Fibroblast of skin of abdomen (primary cell): ENCODE measurements at places on chromosomes 4 and X.
A peak's percentile ranks its signal among the peaks of the same experiment; 100 is the strongest.

GRCh38 chr4:188627892-188628291 is 488.7 kb downstream of the TRIML1 start:
- DNase-seq = no peak

- peak; percentile 50 for DNase-seq
Measured at GRCh38 chrX:115639334-115639880, 78.4 kb downstream of the PLS3 start.

DNA sequence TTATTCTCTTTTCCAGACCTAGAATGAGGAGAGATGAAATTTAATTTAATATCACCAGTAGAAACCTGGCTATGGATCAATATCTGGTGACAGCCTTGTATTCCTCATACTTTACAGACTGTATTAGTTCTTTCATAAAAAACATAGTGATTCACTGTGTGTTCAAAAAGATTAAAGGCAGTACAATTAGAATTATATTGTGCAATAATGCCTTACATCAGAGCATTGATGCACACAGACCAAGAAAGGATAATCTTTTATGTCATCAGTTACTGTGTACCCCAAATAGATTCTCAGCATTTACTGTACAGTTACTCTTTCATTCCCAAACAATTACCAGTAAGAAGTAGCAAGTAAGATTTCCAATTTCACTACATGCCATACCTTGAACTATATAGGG is 260.5 kb upstream of the ANXA10 start:
- DNase-seq = no peak

- no peak for DNase-seq
Measured at GRCh38 chr4:41534404-41534803, 3.6 kb upstream of the LIMCH1 start.

DNA sequence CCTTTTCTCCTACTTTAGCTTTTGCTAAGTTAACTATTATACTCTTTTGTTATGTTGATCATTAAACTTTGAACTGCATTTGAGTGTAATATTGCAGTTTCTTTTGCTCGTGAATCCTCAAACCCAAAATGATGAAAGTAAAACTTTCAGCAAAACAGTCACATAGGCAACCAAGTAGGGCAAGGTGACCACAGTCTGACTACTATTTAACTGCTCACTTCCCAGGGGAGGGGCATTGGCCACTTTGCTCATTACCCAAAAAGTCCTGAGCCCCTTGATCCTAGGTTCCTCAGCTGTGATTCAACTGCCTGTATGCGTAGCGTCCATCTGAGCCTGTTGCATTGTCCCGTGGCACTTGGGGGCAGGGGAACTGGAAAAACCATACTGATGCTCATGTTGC is 17.0 kb downstream of the RBMX2 start:
- DNase-seq = no peak

DNA sequence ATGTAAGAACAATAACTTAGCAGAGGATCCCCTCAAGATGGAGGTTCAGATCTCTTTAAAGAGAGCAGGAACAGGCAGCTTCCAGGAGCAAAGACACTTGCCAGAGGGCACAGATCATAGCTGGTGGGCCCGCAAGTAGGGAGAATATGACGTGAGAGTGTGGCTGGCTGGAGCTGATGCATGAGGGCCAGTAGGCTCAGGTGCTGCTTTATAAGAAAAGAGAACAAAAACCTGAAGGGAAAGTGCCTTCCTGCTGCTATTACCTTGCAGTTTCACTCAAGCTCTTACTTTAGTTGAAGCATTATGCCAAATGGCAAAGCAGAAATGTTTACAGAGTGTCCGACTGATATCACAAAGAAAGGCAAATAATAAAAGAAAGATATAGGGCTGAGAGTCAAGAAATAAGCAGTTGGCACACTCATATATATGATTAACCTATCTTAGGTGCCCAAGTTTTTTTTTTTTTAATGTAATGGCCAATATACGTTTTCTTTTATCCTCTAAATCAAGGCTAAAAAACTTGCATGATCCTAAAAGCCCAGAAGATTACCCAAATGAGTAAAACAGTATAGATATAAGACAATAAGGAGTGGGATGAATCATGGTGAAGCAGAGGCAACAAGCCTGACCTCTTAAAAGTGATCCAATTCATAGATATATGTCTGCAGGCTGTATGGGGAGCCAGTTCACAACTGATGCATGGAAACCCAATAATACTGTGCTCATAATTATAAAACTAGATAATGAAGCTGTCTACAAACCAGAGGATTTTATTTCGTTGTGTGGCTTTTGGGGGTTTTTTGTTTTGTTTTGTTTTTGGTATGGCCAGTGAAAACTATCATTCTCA is 12.6 kb downstream of the NR0B1 start:
- no peak for DNase-seq

GRCh38 chr4:53730031-53730805 is 138.9 kb upstream of the LNX1 start:
- DNase-seq = no peak

GRCh38 chr4:81378386-81378785 is 93.3 kb downstream of the RASGEF1B start:
- peak; percentile 31 for DNase-seq

DNA sequence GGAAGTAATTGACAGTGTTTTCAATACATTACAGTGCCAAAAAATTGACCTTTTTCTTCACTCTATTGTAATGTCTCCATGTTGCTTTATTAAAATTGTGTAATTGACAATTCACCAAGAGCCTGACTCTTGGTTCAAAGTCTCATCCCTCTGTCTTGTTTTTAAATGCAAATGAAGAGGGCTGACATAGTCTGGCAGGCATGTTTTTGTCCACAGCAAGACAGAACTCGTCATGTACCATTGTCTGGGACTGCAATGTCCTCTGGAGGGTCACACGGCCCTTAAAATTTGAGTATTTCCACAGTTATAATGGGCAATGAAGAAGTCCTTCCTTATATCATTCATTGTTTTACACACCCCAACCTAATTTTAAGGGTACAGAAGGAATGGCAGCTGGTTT is 38.0 kb upstream of the FBXW7 start:
- no peak for DNase-seq

DNA sequence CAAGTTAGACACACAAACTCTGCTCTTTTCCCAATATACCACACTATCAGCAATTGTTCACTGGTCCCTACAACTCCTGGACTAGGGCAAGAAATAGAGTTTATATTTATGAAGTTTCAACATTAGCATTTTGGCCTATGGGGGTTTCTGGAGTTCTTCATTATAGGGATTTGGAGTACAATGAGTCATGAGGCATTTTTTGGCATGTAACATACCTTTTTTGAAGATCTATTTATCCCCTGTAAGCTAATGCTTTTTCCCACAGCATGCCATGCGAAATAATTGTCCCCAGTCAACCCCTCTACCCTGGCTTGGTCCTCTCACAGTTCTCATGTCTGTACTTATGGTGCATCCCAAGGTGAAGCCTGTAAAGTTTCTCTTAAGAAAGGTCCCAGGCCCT is 36.7 kb upstream of the EDA2R start:
- DNase-seq = peak; percentile 7

DNA sequence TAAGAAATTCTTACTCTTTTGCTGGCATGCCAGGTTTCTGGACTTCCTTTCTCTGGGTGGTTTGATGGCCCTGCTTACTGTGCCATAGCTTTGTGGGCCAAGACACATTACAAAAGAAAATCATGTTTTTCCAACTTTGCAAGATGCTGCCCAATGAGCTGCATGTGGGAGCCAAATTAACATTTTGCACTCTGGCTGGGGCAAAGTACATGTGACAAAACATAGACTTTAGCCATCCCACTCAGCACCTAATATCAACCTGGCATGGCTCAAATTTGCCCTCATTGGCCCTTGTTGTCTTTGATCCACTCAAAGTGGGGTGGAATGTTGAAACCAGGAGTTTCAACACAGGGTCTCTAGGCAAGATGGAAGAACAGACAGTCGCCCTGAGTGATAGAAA is 40.0 kb upstream of the DYNLT3 start:
- no peak for DNase-seq

DNA sequence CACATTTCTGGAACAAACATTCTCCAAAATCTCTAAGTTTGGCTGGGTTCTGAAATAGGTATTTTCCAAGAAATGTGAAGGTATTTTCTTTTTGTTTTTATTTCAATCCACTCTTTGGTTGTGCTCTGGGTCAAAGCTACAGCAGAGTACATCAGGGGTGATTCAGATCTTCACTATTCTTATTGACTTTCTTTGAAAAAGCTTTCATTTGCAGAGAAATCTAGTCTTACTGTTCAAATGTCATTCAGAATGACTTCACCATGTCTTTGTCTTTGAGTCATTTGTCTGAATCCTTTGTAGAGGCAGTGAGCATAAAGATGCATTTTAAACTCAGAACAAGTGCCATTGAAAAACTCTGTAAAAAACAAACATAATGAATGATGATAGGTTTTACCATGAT is 547.2 kb upstream of the ADGRL3 start:
- DNase-seq = no peak

DNA sequence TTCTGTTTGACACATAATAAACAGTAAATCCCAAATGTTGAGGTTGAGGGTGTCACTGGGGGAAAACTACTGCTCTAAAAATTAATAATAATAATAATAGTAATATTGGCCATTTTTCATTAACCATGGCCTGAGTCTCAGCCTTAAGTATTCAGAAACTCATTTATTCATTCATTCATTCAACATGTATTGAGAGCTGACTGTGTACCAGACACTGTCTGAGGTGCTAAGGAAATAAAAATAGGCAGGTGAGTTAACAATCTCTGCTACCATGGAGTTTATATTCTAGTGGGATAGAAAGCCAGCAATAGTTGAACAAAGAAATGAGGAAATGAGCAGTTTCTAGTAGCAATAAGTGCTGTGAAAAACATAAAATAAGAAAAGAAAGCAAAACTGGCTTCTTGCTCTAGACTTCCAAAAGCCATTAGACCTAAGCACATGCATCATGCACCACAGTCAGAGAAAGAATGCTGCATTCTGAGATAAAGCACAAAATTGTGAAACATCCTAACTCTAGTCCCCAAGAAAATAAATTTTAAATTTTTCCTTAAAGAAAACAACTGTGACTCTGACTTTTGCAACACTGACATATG is 278.7 kb downstream of the RCHY1 start:
- DNase-seq = no peak

GRCh38 chr4:98677799-98678198 is 19.4 kb upstream of the TSPAN5 start:
- DNase-seq = no peak

- peak; percentile 29 for DNase-seq
Measured at GRCh38 chrX:107226757-107227156, 20.3 kb downstream of the DNAAF6 start.

DNA sequence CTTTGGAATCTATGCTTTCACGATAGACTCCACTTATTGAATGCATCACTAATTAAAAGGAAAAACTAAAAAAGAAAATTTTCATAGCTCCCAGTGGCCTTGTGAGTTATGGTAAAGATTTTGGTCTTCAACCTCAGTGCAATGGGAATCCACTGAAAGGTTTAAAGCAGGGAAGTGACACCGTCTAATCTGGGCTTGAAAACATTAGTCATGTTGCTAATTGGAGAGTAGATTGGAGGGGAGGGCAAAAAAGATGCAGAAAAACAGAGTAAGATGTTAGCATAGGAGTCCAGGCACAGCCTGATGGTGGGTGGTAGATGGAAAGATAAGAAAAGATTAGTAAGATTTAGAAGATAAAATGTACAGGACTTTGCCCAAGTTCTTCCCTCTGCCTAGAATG is 633.1 kb upstream of the FTHL17 start:
- no peak for DNase-seq

GRCh38 chr4:119858176-119858575 is 208.5 kb downstream of the MAD2L1 start:
- no peak for DNase-seq

GRCh38 chr4:97334348-97334747 is 808.9 kb downstream of the STPG2 start:
- no peak for DNase-seq

DNA sequence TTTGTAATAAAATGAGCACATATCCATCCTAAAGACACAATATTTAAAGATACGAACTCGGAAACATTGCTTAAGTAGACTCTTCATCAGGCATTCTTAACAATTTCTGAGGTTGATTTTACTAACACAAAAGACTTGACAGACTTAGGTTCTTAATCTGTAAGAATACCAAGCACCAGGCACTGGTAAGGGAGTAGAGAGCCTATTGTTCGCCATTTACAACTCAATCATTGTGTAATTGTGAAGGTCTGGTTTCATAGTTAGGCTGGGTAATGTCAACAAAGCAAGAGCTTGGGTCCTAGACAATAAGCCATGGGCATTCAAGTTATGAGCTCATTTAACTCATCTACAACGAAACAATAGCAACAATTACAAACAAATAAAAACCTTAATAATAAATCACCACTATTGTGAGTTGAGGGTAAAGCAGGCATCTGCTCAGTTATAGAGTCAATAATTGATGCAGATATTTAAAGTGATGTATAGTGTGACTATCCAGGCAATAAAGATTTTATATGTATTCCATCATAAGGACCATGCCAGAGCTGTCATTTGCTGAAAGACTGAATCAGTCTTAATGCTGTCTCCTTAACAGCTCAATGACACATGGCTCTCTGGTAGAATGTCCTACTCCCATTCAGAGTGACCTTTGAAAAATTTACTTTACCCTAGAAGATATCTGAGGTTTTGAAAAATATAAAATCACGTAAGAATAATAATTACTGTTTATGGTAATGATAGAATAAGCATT is 664.0 kb upstream of the PCDH7 start:
- no peak for DNase-seq

GRCh38 chr4:181684310-181684709 is 558.9 kb upstream of the TENM3 start:
- DNase-seq = peak; percentile 71

DNA sequence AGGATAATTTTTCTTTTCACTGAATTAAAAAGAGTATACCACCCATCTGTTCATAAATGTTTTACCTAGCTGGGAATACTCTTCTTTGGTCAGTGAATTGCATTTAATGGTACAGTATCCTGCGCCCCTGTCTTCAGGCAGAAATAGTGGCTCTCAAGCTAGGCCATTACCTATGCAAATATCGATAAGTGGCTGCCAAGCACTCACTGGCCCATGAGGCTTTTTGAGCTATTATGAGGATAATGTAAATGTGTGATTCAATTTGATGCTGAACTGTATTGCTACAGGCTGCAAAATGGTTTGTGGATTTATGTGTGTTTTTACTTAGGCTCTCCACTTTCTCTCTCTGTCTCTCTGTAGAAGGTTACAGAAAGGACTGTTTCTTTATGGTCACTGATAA is 30.1 kb upstream of the MTMR1 start:
- DNase-seq = no peak

- no peak for DNase-seq
Measured at GRCh38 chr4:3709846-3710441, 56.2 kb upstream of the ADRA2C start.

GRCh38 chr4:181645489-181645888 is 597.7 kb upstream of the TENM3 start:
- DNase-seq = peak; percentile 21

DNA sequence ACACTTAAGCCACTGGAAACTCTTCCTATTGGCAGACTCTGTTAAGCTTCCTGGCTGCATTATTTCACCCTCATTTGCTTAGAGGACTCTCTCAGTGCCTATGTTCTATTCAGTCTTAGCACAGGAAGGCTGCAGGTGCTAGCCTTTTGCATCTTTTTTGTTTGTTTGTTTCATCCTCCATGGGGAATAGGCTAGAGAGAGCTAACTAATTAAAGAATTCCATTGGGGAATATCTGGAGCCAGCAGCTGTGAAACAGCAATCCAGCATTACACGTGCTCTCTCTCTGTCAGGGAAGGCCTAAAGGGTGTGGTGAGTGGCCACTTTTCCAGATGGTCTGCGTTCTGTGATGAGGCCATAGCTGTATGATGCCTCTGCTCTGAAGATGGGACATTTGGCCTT is 633.6 kb downstream of the SPRY1 start:
- no peak for DNase-seq
